ENCODE measurements at places on chromosomes 2 and 18.

GRCh38 chr2:119860924-119861323 is 101.2 kb downstream of the PTPN4 start:
- no peak for DNase-seq

DNA sequence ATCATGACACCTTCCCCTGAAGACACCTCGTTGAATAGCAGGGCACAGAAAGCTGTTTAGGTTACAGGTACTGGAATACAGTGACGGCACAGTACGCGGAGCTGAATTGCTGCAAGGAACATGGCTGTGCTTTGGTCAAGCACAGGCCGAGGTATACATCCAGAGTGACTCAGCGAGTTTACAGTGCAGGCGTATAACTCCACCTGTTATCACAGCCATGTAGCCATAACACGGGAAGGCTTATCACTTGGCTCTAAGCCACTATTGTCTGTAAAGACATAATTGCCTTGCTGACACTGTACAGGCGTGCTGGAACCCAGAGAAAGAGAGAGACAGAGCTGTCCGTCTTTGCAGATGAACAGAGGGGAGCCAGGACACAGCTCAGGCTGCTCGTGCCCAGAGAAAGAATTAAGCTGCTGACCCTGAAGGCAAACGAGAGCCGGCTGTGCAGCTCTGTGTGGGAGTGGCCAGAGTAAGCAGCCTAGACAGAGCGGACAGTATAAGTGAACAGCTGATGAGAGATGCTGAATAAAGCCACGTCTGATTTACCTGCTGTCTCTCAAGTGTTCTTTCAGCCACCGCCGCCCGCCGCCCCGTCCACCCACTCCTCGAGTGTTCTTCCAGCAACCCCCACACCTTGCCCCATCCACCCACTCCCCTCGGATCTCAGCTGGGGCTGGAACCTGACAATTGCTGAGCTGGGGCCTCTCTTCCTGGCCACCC is 87.3 kb upstream of the PPP1CB start:
- DNase-seq = no peak

GRCh38 chr2:181354626-181355025 is 102.6 kb upstream of the ITGA4 start:
- DNase-seq = no peak

DNA sequence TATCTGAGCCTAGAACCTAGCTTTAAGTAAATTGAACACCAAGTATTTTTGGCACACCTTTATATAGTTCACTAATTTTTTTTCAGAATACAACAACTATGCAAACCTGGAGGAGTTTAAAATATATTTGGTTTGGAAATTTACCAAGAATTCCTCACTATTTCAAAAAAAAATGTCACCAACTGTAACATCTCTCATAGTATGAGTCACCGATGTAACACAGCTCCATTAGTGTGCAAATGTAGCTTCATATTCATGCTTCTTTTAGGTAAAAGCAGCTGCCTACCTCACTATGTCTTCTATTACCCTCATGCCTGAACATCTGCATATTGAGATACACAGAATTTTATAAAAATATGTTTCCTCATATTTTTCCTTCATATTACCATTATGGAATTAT is 80.5 kb downstream of the NRXN1 start:
- no peak for DNase-seq

GRCh38 chr2:59167514-59167913 is 926.4 kb upstream of the FANCL start:
- no peak for DNase-seq

GRCh38 chr2:188495969-188496431 is 204.3 kb downstream of the GULP1 start:
- DNase-seq = no peak

GRCh38 chr18:79606621-79607331 is 72.8 kb upstream of the CTDP1 start:
- no peak for DNase-seq

GRCh38 chr18:35578481-35578880 is 3.1 kb upstream of the GALNT1 start:
- DNase-seq = no peak

Measured in activated T-cell treated with anti-CD3 and anti-CD28 coated beads for 48 hours (primary cell).